Mammary microvascular endothelial cell (primary cell): ENCODE measurements at places on chromosomes 11 and 22. TPM values are rescaled to one million over a fixed set of nuclear protein-coding genes. Genes with fewer than 3 reads are reported as not detected.

Gene SMTNL1
- not detected in 2 replicates for total RNA-seq

Gene CYP2D6
- not detected in 2 replicates for total RNA-seq

Gene BRMS1
- 88.5 and 93.7 TPM in 2 replicates for total RNA-seq

Gene PVALB
- not detected in 2 replicates for total RNA-seq

Gene LMO2
- 23.7 and 26.2 TPM in 2 replicates for total RNA-seq

Gene TRIM51G
- total RNA-seq: not detected in 2 replicates

Gene NOX4
- total RNA-seq: 18.7 and 31.4 TPM in 2 replicates

Gene MMP13
- not detected in 2 replicates for total RNA-seq

Gene OR51V1
- not detected in 2 replicates for total RNA-seq

Gene C22orf15
- total RNA-seq: not detected in 2 replicates

Gene HSPB2
- not detected in 2 replicates for total RNA-seq

Gene MIAT
- under 0.01 and 0.07 TPM in 2 replicates for total RNA-seq

Gene TENM4
- total RNA-seq: not detected in 2 replicates

Gene KCNJ5
- not detected in 2 replicates for total RNA-seq

Gene OR10AG1
- total RNA-seq: not detected in 2 replicates

Gene UBQLN3
- not detected in 2 replicates for total RNA-seq

Gene PDGFD
- total RNA-seq: 14.5 and 16.1 TPM in 2 replicates

Gene RBMXL2
- total RNA-seq: not detected in 2 replicates

Gene MS4A6A
- not detected in 2 replicates for total RNA-seq

Gene PDGFB
- 172 and 190 TPM in 2 replicates for total RNA-seq

Gene SLC17A6
- total RNA-seq: not detected in 2 replicates

Gene INPP5J
- total RNA-seq: not detected in 2 replicates

Gene XRCC6
- 431 and 469 TPM in 2 replicates for total RNA-seq

Gene GGTLC3
- not detected in 2 replicates for total RNA-seq

Gene ARHGAP8
- not detected in 2 replicates for total RNA-seq

Gene OR8B8
- not detected in 2 replicates for total RNA-seq

Gene OR2D2
- total RNA-seq: not detected in 2 replicates

Gene HEPHL1
- total RNA-seq: not detected in 2 replicates

Gene GPR137
- 22.8 and 27.8 TPM in 2 replicates for total RNA-seq

Gene NCAM1
- total RNA-seq: 2.1 and 3.5 TPM in 2 replicates

Gene FJX1
- 68.6 and 79.0 TPM in 2 replicates for total RNA-seq

Gene FAM227A
- total RNA-seq: not detected in 2 replicates

Gene POU2F3
- 0.10 TPM in 1 of 2 replicates, not detected in the other for total RNA-seq

Gene ART5
- not detected in 2 replicates for total RNA-seq
